Foreskin keratinocyte (primary cell): ENCODE measurements at places on chromosomes 1 and 21. TPM values are rescaled to one million over a fixed set of nuclear protein-coding genes. Genes with fewer than 3 reads are reported as not detected.

DNA sequence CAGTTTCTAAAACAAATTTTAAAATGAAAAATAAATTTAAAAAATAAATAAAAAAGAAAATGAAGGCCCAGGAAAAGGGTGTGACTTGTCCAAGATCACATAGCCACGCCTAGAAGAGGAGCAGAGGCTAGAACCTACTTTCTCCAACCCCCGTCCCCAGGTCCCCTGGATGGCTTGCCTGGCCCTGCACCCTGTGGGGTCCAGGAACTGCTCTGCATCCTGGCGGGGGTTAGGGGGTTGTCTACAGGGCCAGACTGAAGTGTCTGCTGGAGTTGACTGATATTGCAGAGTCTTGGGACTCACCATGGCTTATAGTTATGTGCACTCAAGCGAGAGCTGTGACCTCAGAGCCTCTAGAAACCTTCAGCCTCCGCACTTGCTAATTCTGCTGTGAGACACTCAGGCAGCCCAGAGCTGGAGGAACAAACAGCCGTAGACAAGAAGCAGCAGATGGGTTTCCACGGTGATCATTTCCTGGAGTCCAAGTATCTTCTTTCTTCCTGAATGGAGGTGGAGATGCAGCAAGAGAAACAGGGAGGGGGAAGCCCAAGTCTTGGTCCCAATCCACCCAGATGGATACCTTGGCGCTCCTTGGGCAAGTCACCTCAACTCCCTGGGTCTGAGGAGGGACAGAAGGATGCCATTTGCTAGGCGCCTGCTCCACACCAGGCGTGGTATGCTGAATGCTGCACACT is 5.2 kb upstream of the EXTL1 start:
- no peak for DNase-seq

DNA sequence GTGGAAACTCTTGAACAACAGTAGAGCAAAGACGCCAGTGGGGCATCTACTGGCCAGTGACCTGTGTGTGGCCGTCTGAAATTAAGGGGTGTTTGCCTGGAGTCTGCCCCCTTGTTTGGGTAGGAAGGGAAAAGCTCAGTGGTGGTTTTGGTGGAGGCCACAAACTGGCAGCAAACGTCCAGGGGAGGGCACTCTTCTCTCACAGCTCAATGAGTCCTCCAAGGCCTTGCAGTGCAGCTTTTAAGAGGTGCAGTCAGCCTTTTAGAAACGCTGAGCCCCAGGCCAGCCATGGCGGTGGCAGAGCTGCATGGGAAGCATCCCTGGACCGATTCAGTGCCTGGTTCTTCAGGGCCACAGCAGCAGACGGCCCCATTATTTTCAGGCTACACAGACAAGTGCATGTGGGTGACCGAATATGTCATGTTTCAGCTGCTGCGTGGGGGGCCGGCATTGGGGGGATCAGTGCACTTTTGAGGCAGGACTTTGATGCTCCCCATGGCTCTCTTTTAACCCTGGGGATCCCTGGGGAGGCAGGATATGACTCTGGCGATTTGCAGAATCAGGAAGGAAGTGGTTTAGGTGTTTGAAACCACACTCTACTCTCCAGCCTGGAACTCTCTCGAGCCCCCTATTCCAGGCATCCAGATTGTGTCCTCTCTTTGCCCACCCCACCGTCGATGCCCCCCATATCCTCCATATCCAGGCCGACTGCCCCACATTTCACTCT is 414.0 kb downstream of the PRDM2 start:
- no peak for DNase-seq

DNA sequence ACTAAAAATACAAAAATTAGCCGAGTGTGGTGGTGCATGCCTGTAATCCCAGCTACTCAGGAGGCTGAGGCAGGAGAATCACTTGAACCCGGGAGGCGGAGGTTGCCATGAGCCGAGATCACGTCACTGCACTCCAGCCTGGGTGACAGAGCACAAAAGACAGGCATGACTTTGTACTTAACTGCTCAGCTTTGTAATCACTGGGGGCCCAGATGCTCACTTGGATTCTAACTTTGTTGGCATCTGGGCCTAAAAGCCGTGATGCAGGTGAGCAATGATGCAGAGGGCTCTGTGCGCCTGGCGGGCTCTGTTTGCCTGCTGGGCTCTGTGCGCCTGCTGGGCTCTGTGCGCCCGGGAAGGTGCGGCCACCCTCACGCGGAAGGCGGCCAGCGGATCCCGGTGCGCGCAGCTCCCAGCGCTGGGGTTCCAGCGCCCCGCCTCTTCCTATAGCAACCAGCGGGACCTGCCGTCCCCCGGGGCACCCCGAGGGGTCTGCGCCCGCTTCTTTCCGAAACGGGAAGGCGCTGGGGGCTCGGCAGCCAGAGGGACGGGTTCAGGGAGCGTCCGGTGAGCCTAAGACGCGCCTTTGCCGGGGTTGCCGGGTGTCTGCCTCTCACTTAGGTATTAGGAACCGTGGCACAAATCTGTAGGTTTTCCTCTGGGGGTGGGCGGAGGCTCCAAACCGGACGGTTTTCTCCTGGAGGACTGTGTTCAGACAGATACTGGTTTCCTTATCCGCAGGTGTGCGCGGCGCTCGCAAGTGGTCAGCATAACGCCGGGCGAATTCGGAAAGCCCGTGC is 31.7 kb downstream of the PRMT2 start:
- peak; percentile 35 for DNase-seq

GRCh38 chr1:20381045-20381641 is 90.5 kb downstream of the VWA5B1 start:
- DNase-seq: no peak

Gene SRP9
- total RNA-seq: 276 and 283 TPM in 2 replicates

DNA sequence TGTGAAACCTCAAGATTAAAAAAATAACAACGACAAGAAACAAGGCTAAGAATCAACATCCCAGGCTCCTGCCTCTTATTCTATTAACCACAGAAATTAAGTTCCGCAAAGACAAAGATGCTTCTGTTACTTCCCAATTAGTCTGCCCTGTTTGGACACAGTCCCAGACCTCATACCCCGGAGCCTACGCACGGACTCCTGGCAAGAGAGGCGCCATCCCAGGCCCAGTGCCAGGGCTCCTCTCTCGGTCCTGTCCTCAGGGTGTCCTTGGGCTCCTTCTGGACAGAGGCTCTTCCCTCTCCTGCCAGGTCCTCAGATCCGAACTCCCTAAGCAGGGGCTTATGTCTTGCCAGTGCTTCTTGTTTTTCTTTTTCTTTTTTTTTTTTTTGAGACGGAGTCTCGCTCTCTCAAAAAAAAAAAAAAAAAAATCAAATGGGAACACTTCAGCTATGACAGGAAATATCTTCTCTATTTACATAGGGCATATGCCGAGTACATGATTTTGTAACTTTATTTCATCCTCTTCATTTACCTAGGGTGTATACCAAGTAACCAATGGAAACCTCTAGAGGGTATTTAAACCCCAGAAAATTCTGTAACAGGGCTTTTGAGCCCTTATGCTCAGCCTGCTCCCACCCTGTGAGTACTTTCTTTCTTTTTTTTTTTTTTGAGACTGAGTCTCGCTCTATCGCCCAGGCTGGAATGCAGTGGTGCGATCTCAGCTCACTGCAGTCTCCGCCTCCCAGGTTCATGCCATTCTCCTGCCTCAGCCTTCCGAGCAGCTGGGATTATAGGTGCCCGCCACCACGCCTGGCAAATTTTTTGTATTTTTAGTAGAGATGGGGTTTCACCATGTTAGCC is 11.7 kb upstream of the ENO1 start:
- peak; percentile 86 for DNase-seq

Gene OR2T12
- not detected in 2 replicates for total RNA-seq

GRCh38 chr1:183887826-183888819 is 83.2 kb downstream of the RGL1 start:
- DNase-seq: no peak
